ENCODE measurements at places on chromosomes 7 and 10.

DNA sequence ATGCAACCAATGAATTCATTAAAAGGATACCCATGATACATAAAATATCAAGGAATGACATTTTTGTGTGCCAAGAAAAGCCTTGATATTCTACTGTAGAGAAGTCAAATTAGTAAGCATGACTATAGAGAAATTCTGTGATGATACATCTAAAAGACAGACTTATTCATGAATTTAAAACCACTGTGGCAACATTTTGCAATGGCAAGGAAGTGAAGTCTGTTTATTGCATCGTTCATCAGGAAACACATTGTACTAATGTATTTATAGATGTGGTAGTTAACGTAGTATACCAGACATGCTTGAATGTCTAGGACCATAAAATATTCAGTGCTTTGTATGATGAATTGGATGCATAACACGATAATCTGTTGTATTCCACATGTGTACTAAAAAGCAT lies 9.3 kb upstream of the CLEC5A start:
- DNase-seq = no peak

- DNase-seq = no peak
These were observed 221.7 kb upstream of the LYZL1 start for GRCh38 chr10:29067161-29067560.

DNA sequence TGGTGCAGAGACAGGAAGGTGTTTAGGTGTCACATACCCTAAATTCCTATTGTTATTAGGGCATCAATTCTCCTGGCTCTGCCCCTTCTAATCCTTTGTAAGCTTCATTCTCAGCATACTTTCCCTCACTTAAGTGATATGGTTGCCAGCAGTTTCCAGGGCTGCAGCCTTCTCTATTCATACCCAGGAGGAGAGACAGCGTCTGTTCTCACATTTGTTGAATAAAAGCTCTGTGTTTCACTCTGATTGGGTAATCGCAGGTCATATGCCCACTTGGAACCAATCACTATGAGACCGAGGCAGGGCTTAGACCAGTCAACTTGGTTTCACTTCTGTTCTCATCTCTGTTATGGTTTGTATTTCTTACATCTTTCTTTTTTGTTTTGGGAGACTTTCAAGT lies 109.6 kb upstream of the MTPN start:
- DNase-seq = peak; percentile 62

- no peak for DNase-seq
These were observed 17.2 kb upstream of the MNX1 start for GRCh38 chr7:157027568-157028198.

DNA sequence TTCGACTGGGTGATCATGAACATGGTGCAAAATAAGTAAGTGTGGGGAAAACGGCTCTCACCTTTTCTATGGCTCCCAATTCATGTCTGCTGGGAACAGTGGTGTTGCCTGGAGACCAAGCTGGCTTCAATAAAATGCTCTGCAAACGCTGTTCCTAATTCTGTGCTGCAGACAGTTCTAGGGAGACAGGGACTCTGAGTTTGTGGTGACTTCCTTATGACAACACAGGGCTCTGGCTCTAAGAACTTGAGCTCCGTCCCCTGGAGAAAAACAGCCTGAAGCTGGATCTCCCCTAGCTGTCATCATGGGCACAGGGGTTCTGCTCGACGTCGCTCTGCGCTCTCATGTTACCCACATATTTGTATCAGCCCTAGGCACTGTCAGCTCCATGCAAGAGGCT lies 61.0 kb upstream of the INSYN2A start:
- no peak for DNase-seq

- no peak for DNase-seq
These were observed 83.5 kb upstream of the GNA12 start for GRCh38 chr7:2927592-2927991.

DNA sequence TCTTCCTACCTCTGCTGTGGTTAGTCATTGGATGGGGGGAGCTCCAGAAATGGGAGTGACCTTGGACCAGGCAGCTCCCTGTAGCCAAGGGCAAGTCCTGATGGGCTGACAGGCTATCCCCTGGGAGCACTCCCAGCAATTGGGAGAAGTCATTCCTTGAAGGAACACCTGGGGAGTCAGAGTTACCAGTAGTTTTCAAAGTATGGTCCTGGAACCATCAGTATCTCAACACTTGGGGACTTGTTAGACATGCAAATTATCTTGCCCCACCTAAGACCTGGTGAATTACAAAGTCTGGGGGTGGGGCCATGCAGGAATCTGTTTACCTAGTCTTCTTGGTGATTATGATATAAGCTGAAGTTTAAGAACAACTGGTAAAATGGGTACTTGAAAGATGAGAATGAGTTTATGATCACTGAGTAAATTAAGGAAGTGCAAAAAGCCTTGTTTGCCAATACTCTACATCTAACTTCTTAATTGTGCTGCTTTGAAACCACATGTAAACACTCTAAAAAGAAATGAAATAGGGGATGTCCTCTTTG lies 287.3 kb upstream of the LRRN3 start:
- no peak for DNase-seq

DNA sequence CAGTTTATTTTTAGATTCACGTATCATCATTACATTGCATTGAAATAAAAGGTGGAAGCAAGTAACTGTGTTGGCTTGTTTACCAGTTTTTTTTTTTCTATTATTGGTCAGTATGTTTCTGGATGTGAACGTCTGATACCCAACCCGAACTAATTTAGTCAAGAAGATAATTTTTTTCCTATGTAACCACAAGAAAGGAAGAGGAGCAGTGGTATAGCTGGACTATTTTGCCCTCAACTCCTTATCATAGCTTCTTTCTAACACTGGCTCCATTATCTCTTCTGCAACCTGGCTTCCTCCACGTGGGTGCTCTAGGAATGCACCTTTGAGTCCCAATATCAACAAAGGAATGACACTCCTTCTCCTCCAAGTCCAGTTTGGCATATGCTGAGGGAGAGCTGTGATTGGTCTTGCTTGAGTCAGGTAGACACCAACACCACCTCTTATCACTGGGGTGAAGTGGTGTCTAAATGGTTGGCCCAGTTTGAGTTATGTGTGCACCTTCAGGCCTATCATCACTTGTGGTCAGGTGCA lies 29.4 kb downstream of the OR9A2 start:
- DNase-seq = no peak

DNA sequence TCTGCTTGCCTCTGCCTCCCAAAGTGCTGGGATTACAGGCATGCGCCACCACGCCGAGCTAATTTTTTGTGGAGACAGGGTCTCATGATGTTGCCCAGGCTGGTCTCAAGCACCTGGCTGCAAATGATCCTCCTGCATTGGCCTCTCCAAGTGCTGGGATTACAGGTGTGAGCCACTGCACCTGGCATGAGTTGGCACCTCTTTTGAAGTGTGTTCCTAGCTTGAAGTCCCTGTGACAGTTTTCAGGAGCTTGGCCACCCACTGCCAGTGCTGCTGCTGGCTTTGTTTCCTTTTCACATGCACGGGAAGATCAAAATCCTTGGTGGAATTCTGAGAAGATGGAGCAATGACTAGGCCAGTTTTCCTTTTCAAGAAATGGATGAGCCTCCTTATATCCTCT lies 126.3 kb downstream of the NRP1 start:
- no peak for DNase-seq

DNA sequence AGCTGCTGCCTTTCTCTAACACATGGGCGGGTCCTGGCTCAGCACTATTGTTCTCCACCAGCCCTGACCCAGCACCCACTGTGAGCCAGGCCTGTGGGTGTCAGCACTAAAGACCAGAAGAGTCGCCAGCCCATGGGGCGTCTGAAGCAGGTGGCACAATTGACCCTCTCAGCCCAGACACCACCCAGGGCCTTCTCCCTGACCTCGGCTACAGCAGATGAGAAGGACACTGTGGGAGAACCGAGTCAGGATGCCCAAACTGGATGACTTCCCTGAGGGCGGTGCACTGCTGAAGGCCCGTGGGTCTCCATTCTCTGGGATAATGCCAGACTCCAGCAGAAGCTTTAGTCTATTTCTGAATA lies 97.0 kb downstream of the MKI67 start:
- DNase-seq = no peak

DNA sequence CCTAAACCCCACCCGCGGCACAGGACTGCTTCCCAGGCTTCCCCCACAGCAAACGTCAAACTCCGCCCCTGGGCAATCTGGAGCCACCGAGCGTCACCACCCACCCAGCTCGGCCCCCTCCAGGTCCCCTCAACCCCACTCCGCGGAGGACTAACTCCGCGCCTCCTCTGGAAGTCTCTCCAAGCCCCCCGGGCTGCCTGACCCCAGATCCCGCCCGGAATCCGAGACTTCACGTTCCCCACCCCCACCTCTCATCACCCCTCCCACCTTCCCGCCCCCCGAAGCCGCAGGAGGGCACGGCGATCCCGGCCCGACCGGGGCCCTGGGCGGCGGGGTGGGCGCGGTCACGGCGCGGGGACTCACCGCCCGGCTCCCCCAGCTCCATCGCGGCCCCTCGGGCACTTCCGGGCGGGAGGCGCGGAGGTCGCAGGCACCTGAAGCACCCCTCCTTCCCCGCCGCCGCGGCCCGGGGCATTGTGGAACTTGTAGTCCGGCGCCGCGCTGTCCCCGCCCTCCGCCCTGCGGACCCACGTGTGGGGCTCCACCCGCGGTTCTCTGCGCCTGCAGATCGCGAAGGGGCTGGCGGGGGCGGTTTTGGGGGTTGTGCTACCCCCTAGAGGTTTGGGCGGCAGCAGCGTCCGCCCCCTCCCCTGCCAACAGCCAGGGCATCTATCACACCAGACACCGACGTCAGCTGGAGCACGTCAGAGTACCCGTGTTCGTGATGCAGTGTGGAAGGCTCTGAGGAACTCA lies at the start of gene TMUB1:
Gene TMUB1, minus strand, starts transcription at position 423 of the 753 bp plus-strand sequence. CDS start 930 bp downstream, outside the sequence.
- DNase-seq = peak; percentile 92

GRCh38 chr10:36097696-36098095 lies 455.6 kb upstream of the FZD8 start:
- no peak for DNase-seq

- DNase-seq = no peak
These were observed 172.0 kb downstream of the MAGI2 start for GRCh38 chr7:79281426-79281825.

- DNase-seq = no peak
These were observed 17.3 kb downstream of the TLL2 start for GRCh38 chr10:96496281-96496925.

DNA sequence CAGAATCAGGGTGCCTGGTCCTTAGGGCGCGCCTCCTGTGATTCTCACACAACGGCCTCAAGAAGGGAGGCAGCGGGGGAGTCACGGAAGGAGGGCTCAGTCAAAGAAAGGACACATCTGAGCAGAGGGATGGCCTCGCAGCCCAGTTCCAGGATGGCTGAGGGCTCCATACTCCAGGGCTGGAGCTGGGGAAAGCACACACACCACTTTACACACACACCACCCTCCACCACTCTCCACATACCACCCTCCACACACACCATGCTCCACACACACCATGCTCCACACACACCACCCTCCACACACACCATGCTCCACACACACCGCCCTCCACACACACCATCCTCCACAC lies 22.2 kb downstream of the PRKAG2 start:
- DNase-seq = no peak

DNA sequence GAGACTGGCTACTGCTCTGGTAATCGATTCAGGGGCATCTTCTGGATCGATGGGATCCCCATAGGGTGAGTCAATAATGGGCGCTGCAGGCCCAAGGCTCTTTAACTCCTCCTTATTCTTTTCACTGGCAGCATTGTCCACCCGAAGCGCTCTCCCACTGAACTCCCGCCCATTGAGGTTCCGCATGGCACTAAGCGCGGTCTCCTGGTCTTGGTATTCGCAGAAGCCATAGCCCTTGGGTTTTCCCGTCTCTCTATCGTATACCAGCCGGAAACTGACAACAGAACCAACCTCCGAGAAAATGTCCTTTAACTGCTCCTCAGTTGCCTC lies 285 bp downstream of the CSTF2T start:
- no peak for DNase-seq

- DNase-seq = no peak
These were observed 21.5 kb upstream of the GRIFIN start for GRCh38 chr7:2497500-2498336.

DNA sequence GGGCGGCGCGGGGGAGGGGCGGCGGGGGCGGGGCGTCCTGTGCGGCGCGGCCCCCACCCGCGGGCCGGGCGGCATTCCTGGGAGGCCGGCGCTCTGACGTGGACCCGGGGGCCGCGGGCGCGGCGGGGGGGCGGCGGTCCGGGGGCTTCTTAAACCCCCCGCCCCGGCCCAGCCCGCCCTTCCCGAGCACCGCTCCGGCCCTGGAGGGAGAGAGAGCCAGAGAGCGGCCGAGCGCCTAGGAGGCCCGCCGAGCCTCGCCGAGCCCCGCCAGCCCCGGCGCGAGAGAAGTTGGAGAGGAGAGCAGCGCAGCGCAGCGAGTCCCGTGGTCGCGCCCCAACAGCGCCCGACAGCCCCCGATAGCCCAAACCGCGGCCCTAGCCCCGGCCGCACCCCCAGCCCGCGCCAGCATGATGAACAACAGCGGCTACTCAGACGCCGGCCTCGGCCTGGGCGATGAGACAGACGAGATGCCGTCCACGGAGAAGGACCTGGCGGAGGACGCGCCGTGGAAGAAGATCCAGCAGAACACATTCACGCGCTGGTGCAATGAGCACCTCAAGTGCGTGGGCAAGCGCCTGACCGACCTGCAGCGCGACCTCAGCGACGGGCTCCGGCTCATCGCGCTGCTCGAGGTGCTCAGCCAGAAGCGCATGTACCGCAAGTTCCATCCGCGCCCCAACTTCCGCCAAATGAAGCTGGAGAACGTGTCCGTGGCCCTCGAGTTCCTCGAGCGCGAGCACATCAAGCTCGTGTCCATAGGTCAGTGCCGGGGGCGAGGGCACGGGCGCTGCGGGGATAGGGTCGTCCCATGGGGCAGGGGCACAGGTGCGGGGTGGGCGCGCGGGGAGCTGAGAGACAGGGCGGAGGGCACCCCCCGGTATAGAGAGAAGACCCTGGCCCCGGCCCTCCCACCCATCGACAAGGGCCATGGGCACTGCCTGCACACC lies at the start of gene FLNC:
Gene FLNC, plus strand, starts transcription at position 176 of the 947 bp plus-strand sequence. Its CDS starts 232 bp downstream, at position 408.
- DNase-seq = peak; percentile 67

DNA sequence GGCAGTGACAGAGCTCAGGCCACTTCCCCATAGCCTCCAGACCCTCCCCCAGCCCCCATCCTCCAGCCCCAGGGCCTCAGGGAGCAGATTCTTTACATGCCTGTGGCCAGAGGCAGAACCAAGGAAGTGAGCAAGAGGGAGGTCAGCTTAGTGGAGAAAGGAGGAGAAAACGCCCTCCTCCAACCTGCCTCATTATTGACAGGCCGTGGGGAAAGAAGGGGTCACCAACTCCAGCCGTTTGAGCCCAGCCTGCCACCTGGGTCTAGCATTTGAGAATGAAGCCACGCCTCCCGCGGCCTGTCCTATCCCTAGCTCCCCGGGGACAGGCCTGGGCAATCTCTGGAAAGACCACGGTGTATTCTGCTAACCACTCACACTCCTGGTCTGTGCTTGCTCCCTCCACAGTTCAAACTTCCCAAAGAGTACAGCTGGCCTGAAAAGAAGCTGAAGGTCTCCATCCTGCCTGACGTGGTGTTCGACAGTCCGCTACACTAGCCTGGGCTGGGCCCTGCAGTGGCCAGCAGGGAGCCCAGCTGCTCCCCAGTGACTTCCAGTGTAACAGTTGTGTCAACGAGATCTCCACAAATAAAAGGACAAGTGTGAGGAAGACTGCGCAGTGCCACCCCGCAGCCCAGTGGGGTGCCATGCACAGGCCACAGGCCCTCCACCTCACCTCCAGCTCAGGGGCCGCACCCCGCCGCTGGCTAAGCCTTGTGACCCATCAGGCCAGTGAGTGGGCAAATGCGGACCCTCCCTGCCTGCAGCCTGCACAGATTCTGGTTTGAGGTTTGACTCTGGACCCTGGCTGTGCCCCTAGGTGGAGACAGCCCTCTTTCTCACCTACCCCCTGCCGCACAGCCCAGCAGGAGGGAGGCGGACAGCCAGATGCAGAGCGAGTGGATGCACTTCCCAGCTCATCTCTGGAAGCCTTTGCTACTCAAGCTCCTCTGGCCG lies 14.3 kb upstream of the TRIM8 start:
- DNase-seq = no peak

- DNase-seq = no peak
These were observed 91.0 kb downstream of the AKR1D1 start for GRCh38 chr7:138167222-138167621.

All from B cell (primary cell).